ENCODE measurements at places on chromosomes 6 and 20.
A peak's percentile ranks its signal among the peaks of the same experiment; 100 is the strongest.

GRCh38 chr6:160132776-160133338, 11.2 kb downstream of the SLC22A1 start:
- no peak for DNase-seq

GRCh38 chr6:69593706-69594105, 203.1 kb downstream of the LMBRD1 start:
- DNase-seq, result no peak

GRCh38 chr6:134426623-134427022, 108.7 kb upstream of the SGK1 start:
- no peak for DNase-seq

DNA sequence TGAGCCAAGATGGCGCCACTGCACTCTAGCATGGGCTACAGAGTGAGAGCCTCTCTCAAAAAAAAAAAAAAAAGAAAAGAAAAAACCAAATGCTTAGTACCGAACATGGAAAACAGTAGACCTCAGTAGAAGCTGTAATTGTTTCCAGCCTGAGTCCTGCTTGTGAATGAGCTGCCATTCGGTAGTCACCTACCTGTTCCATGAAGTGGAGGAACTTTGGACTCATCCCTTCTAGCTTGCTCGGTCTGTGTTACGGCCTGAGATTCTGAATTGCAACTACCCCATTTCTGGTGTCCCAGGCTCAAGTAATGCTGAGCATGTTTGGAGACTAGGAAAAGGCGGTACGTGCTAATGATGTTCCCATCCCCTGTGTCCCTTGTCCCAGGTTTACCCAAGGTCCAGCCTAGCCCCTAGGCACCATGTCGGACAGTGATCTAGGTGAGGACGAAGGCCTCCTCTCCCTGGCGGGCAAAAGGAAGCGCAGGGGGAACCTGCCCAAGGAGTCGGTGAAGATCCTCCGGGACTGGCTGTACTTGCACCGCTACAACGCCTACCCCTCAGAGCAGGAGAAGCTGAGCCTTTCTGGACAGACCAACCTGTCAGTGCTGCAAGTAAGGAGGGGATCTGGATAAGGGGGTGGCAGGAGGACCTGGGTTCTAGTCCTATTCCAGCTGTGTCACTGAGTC, 5.1 kb downstream of the TGIF2 start:
- no peak for DNase-seq

DNA sequence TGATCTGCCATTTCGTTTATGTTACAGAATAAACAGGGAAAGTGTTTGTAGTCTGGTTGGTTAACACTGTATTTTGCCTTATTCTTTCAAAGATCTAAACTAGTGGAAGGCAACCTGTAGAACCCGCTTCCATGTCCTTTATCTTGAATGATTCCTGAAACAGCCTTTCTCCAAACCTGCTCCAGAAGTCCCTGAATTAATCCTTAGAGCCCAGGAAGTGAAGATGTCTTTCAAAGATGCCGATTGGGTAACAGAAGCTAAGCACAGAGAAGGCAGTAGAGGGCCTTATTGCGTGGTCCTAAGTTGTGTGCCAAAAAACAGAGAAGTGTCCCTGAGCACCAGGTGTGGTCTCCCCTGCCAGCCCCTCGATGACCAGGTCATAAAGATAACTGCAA, 19.2 kb upstream of the ZSCAN16 start:
- DNase-seq, result no peak

GRCh38 chr6:100901582-100901981, 20.5 kb upstream of the ASCC3 start:
- DNase-seq, result no peak

DNA sequence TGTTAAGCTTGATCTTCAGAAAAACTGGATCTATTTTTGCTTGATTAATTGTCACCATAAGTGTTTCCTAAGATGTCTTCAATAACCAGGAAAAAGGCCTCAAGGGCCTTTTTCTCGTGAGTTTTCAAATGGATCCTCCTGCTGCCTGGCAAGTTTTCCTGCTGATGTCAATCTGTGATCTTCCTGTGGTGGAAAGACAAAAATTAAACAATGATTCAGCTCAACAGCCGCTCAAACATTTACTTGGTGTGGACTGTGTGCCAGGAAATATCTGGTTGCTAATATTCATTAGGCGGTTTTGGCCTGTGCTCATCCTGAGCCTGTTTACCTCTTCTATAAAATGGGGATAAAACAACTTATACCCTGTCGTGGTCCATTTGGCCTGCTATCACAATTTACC, 35.4 kb upstream of the SSTR4 start:
- no peak for DNase-seq

DNA sequence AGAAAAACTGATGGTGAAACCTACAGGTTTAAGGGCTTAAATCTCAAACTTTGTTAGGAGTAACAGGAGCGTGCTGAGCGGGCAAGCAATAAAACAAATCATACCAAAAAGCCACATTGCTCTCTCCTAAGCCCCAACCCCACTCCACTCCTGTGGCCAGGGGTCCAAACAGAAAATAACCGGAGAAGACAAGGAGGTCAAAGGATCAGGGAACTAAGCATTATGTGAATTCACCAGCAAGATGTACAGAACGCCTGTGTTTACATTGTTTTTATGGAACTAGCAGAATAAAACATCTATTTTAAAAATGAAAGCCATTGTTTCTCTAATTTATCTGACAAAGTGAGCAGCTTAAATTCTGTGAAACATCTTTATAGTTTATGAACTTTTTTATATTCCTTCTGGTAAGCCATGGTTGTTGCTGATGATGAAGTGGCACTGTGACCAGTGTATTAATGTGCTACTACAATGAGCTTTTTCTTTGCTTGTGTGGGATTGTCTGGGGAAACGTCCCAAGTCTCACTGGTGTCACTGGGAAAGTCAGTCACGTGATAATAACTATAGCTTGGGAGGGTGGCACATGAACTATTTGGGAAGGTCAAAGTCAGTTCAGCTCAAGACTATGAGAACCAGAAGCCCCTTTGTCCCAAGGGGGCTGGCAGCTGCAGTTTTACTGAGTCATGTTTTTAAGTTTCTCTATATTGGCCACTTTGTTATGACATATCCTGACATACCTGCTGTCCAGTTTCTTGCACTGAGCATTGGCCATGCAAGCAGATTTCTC, 9.8 kb downstream of the FAM210B start:
- no peak for DNase-seq

DNA sequence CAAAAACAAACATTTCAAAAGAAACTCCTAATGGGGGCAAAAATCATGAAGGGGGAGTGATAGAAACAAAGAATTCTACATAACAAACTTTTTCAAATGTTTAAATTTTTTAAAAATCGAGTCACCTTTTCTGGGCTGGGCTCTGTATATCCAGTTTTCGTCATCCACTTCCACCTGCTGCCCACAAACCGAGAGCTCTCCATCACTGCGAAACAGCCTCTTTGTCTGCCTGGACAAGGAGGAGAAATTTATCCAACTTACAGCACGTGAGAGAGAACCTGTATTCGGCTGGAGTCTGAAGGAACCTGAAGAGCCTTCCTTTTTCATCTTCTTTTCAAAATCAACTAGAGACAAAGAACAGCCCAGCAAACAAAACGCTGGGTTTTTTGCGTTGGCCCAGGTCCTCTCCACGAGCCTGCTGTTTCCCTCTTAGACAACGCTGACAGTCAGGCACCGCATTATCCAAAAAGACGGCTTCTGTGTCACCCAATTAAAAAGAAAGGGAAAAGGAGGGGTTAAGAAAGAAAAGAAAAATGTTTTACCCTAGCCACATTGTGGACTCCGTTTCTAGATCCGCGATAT, 72.4 kb upstream of the NHSL1 start:
- no peak for DNase-seq

- DNase-seq, result no peak
Measured at GRCh38 chr6:12875051-12875450, 158.5 kb downstream of the PHACTR1 start.

DNA sequence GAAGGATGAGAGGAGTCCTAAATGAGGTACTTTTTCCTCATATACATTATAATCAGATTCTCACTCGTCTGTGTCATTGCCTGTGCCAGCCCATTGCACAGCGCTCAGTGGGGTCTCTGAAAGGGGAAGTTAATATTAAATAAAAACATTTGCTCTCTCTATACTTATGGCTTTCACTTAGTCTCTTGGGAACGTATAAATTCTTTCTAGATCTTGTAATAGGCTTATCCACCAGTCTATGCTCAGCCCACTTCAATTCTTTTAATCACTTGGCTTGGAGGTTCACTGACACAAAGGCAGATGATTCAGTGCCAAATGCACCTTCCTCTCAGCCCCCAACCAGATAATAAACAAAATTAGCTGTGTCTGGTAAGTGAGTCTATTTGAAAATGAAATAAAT, 164.3 kb upstream of the OGFRL1 start:
- no peak for DNase-seq

GRCh38 chr6:40689185-40689584, 102.0 kb upstream of the LRFN2 start:
- DNase-seq, result no peak

- DNase-seq, result no peak
Measured at GRCh38 chr6:53582963-53583362, 38.1 kb upstream of the GCLC start.

DNA sequence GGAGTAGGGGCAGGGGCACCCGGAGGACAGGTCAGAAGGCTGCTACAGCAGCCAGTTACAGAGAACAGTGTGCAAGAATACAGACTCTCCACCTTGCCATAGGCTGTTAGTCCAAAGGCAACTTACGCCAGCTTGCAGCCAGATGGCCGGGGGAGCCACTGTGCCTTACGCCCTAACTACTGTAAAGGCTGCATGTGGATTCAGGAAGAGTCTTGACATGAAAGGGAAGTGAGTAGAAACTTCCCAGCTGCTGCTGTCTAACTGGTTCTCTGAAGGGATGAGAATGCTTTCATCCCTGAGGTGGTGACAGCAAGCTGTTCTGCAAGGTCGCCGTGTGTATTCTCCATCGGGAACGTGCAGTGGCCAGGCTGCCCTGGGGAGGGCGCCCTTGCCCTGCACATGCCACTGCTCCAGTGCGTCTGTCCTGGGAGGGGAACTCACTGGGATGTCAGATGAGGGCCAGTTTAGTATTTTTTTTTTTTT, 46.1 kb downstream of the LYRM4 start:
- DNase-seq, result no peak

- no peak for DNase-seq
Measured at GRCh38 chr6:1838604-1839213, 229.0 kb downstream of the FOXC1 start.

DNA sequence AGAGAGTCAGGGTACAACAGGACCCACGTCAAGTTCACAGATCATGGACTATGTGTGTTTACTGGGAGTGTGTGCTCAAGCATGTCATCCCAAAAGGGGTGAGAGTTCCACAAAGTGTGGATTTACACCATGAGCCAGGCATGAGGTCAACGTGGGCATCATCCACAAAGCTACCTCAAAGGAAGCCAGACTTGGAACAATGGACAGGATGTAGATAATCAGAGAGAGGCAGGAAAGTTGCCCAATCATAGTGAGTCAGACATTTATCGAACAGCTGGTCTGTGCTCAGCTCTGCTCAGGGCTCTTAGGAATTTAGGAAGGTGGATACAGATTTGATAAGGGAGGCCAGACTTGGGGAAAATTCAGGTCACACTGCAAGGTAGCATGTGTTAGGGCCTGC, 317.2 kb upstream of the CDYL start:
- DNase-seq, result no peak

- DNase-seq, result no peak
Measured at GRCh38 chr6:19479551-19479950, 357.6 kb upstream of the ID4 start.

- peak; percentile 14 for DNase-seq
Measured at GRCh38 chr20:3406481-3407039, 909 bp downstream of the DNAAF9 start.

- no peak for DNase-seq
Measured at GRCh38 chr6:12420626-12421025, 130.5 kb downstream of the EDN1 start.

DNA sequence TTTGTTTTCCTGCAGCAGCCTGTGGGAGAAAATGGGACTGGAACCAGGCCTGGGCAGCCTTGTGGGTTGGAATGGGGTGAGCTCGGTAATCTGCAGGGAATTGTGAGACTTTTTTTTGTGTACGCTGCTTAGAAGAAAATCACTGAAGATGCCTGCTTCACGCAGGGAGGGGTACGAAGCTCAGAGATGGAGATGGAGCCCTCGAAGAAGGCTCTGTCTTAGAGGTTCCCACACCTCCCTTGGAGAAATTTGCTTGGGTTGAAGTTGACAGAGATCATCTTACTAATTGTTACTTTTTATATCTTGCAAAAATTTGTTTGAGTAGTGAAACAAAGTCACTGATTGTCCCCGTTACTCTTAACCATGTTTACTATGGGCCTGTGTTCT, 894 bp downstream of the PYGB start:
- no peak for DNase-seq

DNA sequence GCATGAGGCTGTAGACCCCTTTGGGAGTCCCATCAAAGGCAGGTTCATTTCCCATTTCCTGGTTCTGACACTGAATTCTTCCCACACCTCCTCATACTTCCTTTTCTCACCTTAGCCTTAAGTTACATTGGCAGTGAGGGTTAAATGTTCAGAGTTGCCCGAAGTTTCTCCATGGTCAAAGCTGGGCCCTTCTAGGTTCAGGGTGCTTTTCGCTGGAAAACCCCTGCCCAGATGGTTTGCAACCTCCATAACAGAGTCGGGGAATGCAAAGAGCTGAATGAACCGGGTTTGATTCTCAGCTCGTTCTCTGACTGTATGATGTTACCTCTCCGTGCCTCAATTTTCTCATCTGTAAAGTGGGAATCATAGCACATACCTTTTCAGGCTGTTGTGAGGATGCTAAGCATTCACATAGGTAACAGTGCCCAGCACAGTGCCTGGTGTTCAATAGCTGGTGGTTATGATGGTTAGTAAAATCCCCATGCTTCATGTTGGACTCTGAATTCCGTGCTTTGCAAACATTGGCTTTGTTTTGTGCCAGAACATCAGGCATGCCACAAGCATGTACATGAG, 149.8 kb downstream of the NFATC2 start:
- no peak for DNase-seq

DNA sequence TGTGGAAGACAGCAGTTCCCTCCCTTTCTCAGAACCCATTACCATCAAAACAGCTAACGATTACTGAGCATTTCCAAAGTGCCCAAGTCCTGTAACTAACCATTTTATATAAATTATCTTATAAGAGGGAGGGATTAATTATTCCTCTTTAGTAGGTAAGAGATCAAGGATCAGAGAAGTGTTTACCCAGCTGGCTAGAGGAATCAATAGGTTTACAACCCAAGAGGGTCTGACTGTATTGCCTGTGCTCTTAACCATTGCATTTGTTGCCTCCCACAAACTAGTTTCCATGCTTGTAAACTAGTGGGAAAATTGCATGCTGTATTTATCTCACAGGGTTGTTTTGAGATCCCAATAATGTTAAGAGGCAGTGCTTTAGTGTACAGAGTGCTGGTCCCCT, 3.7 kb upstream of the DBNDD2 start:
- no peak for DNase-seq

DNA sequence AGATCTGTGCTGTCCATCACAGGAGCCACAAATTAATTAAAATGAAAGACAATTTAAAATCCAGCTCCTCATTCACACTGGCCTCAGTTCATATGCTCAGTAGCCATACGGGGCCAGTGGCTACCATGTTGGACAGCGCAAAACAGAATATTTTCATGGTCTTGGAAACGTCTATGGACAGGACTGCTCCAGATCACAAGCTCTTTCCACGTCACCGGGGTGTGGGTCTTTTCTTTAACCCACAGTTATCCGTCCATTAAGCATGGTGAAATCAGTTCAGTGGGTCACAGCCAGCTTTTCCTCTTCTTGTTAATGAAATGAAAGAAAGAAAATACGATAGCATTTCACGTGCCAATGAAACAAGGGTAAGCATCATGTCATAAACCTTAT, 24.1 kb downstream of the GFOD1 start:
- DNase-seq, result no peak

GRCh38 chr20:42795111-42795695, 394.5 kb downstream of the PTPRT start:
- DNase-seq, result no peak
